BE2C (cell line): ENCODE measurements at places on chromosomes 2 and 18.

DNA sequence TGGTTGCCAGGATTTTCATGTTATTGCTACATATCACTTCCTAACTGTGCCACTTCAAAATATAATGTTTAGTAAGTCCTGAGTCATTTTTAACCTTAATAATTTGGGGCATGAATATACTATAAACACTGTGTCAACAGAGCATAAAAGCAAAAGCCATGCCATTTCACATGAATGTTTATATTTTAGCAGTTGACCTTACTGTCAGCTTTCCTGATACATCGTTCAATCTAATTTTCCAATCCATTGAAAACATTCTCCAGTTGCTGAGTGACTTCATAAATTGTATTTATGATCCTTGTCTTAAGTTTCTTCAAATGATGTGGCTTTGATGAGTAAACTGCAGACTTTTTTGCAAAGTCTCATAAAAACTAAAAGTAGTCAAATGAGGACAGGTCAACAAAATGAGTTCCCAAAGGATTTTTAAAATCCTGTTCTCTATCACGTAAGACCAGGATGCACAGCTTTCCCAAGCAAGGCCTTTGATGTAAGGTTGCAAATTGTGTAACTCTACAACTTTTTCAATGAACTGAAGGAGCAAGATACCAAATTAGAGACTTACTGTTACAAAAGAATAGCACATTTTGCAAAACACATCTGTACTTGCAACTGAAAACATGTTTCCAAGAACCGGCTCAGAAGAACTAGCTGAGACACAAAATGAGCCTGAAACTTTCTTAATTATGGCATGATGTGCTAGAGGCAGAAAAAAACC lies 117.7 kb downstream of the SATB2 start:
- no peak for DNase-seq

GRCh38 chr2:181894381-181894780 lies 2.9 kb downstream of the ITPRID2 start:
- no peak for DNase-seq

GRCh38 chr2:50438259-50438658 lies 593.7 kb downstream of the NRXN1 start:
- DNase-seq, result no peak

GRCh38 chr2:25420820-25421237 lies 79.1 kb upstream of the DNMT3A start:
- no peak for DNase-seq

DNA sequence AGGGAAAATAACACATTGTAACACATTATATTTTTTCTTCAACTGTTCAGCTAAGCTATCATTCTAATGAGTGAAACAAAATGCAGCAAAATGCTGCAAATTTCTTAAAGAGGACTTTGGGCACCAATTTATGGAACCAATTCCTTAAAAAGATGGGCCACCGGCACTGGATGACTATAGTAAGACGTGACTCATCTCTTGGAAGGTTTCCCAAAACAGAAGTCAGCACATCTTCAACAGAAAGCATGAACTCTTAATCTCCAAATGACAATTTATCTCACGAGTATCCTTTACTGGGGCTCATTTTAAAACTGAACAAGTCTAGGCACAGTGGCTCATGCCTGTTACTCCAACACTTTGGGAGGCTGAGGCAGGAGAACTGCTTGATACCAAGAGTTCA lies 213.4 kb downstream of the CDH20 start:
- no peak for DNase-seq

GRCh38 chr2:212994976-212995375 lies 156.4 kb downstream of the IKZF2 start:
- DNase-seq, result no peak

- peak; percentile 7 for DNase-seq
Measured at GRCh38 chr2:241857041-241857541, 1.6 kb downstream of the PDCD1 start.

DNA sequence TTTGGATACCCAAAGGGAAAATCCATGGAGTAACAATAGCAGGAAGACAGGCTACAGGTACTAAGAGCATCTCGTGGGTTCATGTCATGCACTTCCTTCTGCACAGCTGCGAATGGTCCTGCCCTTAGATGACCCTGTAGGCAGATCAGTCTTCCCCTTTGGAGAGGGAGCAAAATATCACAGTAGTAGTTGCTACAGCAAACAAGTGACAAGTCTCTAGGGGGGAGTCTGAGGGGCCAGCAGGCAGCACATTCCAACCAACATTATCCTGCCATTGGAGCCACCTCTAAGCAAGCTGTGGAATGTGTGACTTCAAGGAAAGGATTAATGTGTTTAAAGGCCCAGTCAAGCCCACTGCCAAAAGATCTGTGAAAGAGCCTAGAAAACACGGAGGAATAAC lies 273.2 kb upstream of the PARD3B start:
- no peak for DNase-seq

GRCh38 chr18:8499810-8500675 lies 109.2 kb upstream of the RAB12 start:
- DNase-seq, result no peak

- DNase-seq, result no peak
Measured at GRCh38 chr18:13577781-13578180, 148.6 kb downstream of the FAM210A start.

DNA sequence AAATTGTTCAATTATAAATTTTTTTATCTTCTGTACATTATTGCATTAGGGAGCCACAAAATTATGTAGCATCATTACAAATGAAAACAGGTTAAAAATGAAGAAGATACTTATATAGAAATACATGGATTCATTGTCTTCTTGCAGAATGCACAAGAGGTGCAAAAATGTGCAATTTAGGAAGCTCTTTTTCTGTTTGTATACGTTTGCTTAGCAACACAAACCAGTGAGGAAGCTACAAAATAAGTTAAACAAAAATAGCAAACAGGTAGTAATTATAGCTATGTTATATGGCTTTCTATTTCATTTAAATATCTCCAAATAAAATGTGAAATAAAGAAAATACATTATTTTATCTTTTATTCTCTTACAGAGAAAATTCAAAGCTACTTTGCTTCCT lies 177.6 kb upstream of the SESTD1 start:
- DNase-seq, result no peak

DNA sequence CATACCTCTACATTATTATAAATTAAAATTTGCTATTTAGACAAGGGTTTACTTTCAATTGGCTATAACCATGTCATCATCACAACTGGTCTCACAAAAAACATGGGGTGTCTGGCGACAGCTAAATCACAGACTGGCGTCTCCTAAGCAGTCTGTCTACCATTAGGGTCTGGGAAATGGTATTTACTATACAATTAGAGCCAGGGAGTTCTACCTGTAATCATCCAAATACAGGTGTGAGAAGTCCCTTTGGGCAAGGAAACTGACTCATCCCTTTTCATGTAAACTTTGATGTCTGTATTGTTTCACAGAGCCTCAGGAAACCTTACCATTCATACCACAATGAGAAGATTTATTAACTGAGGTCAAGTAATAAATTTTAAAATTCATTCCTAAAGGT lies 126.7 kb downstream of the OLA1 start:
- no peak for DNase-seq

DNA sequence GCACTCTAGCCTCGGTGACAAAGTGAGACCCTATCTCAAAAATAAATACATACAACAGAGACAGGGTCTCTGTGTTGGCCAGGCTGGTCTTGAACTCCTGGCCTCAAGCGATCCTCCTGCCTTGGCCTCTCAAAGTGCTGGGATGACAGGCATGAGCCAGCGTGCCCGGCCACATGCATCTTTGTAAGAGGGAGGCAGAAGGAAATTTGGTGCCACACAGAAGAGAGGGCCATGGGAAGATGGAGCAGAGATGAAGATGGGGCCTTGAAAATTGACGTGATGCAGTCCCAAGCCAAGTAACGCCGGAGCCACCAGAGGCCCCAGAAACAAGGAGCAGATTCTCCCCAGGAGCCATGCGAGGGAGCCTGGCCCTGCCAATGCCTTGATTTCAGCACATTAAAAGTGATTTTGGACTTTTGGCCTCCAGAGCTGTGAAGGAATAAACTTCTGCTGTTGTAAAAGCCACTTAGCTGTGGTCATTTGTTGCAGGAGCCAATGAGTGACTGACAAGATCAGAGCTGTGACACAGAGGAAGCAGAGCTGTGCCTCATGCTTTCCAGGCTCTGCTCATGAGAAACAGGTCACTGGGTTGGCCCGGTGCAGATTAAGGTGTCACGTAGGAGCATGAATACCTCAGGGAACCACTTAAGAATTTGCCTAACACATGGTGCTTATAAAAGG lies 2.7 kb upstream of the SLC66A2 start:
- DNase-seq, result no peak

DNA sequence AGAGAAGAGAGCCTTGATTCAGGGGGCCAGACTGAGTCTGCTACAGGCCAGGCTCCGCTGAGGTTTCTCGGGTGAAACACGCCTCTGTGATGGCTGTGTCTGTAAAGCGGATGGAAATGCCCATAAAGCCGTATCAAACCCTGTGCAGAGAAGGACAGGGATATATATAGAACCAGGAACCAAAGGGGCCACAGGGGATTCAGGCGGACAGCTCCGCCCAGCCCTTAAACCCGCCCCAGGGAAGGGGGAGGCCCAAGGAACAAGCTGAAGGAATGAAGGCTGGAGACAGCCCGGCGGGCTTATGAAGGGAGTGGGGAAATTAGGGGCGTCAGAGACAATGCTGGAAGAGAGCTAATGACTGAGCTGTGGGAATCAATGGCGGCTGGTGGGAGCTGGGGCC lies 42.1 kb downstream of the NHEJ1 start:
- DNase-seq, result no peak

GRCh38 chr2:97774425-97774824 lies 61.0 kb downstream of the ZAP70 start:
- peak; percentile 28 for DNase-seq

- DNase-seq, result no peak
Measured at GRCh38 chr18:33557706-33558105, 20.3 kb upstream of the ASXL3 start.

GRCh38 chr2:232543928-232544631 lies 4.6 kb downstream of the CHRNG start:
- DNase-seq, result no peak

DNA sequence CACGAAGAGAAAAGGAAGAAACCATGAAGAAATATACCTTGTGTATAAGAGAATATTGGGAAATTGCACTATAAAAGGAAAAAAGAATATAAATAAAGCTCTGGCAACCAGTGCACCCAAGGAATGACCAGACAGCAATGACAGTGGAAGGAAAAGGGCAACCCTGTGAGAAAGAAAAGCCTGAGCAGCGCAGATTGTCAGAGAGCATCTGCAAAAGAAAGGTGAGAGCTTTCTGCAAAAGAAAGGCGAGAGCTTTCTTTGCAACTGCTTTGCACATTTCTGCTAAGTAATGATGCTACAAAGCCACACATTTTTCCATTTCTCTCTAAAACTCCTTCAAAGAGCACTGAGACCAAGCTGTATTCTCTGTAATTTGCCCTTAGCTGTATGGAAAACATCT lies 83.6 kb downstream of the CTNNA2 start:
- DNase-seq, result no peak
